Activated naive CD4-positive, alpha-beta T cell treated with anti-CD3 and anti-CD28 coated beads, Interleukin-2, amount 50 U/mL, for 72 hours (primary cell): ENCODE measurements at places on chromosomes 12 and 14. TPM values are rescaled to one million over a fixed set of nuclear protein-coding genes. Genes with fewer than 3 reads are reported as not detected.

Gene SLC7A8
- 1.9 TPM for total RNA-seq

Gene KRT6A
- not detected for total RNA-seq

Gene BDKRB1
- not detected for total RNA-seq

Gene GPR84
- 2.0 TPM for total RNA-seq

Gene PMCH
- total RNA-seq: not detected

Gene TAS2R8
- total RNA-seq: not detected

Gene TRPV4
- not detected for total RNA-seq
